Activated CD4-positive, alpha-beta T cell treated with anti-CD3 and anti-CD28 coated beads, Interleukin-2, amount 10 ng/mL, durations not matched to agents 7 days and 5 days (primary cell): ENCODE measurements at places on chromosomes 3 and 15.

DNA sequence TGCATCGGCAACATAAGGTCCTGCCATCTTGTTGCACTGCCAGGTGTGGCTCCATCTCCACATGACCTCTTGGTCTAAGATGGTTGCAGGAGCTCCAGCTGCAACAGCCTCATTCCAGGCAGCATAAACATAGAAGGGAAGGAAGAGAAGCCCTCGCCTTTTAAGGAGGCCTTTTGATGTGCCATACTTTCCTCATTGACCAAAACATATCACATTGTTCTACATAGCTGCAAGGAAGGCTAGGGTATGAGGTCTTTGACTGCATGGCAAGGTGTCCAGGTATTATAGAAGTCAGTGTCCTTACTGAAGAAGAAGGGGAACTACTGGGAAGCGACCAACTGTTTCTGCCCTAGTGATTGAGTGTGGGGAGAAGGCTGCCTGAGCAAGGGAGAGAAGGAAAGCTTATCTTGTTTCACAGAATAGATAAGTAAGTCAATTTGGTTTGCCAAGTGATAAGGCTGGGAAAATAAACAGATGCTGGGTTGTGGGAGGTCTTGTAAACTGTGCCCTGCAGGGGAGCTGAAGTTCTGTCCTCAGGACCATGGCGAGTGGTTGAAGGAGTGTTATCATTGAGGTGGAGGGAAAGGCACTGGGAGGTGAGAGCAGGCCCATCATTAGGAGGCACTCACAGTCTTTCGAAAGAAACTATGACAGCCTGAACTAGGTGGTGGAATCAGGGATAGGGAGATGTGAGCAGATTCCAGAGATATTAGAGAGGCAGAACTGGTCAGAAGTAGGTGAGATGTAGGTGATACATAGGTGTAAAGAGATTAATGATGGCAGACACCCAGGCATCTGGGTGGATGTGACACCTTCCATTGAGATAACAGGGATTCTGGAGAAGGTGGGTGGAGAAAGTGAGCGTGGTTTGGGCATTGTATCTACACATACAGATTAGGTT is 93.8 kb upstream of the IGF1R start:
- H3K36me3 ChIP-seq, result no peaks in the 10 kb centered on the region
- H3K4me3 ChIP-seq, result no peak overlapping the region
- H3K27me3 ChIP-seq, result peaks cover 9% of the 10 kb centered on the region
- H3K4me1 ChIP-seq, result no peaks in the 10 kb centered on the region
- H3K27ac ChIP-seq, result no peak overlapping the region

DNA sequence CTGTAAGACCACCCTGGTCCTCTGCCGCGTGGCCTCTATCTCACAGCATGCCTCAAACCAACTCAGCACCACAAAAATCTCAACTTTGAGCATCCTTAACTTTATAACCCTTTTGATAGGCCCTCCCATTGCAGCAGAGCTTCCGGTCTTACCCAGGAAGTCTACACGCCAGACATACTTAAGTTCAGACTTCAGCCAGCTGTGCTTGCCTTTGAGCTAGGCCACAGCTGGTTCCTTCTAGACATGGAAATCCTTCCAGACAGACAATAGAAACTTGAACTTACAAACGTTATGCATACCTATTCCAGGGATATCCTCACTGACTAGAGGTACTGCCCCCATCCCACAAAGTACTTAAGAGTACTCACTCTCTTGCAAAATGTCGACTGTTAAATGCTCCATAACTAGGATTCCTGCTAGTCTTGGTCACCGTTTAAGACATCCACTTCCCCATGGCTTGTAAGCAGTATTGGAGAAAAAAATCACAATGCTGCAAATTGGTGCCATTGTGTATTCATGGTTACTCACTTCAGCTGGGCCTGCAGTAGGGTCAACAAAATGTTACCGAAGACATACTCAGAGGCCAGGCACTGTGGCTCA is 183.5 kb downstream of the TBL1XR1 start:
- H3K36me3 ChIP-seq, result peaks cover 7% of the 10 kb centered on the region
- H3K27me3 ChIP-seq, result no peaks in the 10 kb centered on the region
- H3K4me3 ChIP-seq, result no peak overlapping the region

DNA sequence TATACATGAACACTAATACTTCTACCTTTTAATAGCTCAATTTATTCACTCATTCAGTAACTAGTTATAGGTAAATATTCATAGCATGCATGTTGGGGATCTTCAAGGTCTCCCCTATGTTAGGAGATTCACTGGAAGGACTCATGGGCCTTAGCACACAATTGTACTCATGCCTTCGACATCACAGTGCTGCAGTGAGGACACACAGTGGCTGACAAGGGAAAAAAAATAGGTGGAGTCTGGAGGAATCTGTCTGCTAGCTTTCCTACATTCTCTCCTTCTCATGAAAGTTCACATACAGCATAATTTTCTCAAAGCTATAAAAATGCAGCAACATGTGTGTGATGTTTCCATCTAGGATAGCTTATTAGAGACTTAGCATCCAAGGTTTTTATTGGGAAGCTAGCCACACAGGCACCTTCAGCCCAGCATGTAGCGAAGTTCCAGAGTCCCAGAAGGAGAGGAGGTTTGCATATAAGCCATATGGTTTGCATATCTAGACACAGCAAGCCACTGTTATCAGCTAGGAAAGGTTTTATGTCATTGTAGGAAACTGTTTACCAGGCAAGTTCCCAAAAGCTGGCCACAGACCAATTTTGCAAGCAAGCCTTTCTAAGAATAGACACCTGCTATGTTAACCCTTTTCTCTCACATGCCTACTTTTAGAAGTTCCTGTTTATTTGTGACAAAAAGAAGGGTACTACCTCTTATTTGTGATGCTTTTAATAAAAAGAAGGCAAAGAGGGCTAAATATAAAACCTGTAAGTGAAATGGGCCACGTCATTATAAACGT is 46.4 kb downstream of the MORC1 start:
- peaks cover 25% of the 10 kb centered on the region for H3K27me3 ChIP-seq
- DNase-seq, result no peak
- no peaks in the 10 kb centered on the region for H3K36me3 ChIP-seq
- no peak overlapping the region for H3K27ac ChIP-seq
- no peak overlapping the region for H3K4me3 ChIP-seq

DNA sequence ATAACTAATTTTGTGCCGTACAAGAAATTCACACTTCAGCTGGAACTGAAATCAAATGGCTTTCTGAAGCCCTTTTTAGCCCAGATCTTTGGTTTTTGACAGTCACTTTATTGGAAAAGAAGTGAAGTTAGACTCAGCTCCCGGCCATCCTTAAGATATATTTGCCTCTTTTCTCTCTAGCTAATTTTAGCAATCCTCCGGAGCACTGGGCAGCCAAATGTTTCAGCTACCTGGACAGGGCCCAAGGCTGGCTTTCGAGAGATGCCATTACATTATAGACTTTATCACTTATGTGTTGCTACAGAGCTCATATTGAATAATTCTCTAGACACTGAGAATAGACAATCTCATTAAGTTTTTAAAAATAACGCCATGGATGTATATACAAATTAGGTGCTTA is 28.5 kb upstream of the RPL39L start:
- H3K27ac ChIP-seq, result no peak overlapping the region
- no peak overlapping the region for H3K4me3 ChIP-seq
- DNase-seq, result no peak
- no peaks in the 10 kb centered on the region for H3K36me3 ChIP-seq
- H3K27me3 ChIP-seq, result peaks cover 2% of the 10 kb centered on the region
- peaks cover 15% of the 10 kb centered on the region for H3K4me1 ChIP-seq

DNA sequence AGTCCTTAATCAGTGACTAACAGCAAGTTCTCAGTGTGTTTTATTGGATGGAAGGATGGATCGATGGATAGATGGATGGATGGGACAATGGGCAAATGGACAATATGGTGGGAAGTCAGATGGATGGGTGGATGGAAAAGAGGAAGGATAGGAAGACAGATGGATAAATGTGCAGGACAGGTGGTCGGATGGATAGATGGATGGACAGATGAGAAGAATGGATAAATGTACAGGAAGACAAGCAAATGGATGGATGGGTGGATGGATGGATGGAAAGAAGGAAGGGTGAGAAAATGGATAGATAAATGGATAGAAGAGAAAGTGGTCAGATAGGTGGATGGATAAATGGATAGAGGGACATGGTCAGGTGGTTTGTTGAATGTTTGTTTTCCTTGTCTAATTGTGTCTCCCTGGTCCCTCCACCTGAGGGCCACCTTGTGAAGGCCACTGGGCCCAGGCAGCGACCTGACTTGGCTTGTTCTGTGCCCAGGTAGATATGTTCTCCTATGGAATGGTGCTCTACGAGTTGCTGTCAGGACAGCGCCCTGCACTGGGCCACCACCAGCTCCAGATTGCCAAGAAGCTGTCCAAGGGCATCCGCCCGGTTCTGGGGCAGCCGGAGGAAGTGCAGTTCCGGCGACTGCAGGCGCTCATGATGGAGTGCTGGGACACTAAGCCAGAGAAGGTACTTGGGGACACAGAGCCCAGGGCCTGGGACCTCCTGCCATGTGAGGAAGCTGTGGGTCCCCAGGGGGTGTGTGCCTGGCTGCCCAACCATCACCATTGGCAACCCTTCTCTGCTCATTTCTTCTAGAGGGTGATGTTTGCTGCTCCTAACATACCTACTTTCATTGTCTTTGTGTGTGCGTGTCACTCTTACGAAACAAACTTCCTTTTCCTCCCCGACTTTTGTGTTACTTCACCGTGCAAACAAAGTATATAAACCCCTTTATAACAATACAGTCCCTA is 137.5 kb downstream of the LRRK1 start:
- H3K36me3 ChIP-seq, result no peaks in the 10 kb centered on the region
- no peaks in the 10 kb centered on the region for H3K4me1 ChIP-seq
- no peak overlapping the region for H3K4me3 ChIP-seq
- DNase-seq, result peak; percentile 3
- H3K27ac ChIP-seq, result no peak overlapping the region

- H3K27ac ChIP-seq, result no peak overlapping the region
- no peak for DNase-seq
- H3K27me3 ChIP-seq, result no peaks in the 10 kb centered on the region
Measured at GRCh38 chr3:78025916-78026315, 986.0 kb downstream of the ROBO2 start.

DNA sequence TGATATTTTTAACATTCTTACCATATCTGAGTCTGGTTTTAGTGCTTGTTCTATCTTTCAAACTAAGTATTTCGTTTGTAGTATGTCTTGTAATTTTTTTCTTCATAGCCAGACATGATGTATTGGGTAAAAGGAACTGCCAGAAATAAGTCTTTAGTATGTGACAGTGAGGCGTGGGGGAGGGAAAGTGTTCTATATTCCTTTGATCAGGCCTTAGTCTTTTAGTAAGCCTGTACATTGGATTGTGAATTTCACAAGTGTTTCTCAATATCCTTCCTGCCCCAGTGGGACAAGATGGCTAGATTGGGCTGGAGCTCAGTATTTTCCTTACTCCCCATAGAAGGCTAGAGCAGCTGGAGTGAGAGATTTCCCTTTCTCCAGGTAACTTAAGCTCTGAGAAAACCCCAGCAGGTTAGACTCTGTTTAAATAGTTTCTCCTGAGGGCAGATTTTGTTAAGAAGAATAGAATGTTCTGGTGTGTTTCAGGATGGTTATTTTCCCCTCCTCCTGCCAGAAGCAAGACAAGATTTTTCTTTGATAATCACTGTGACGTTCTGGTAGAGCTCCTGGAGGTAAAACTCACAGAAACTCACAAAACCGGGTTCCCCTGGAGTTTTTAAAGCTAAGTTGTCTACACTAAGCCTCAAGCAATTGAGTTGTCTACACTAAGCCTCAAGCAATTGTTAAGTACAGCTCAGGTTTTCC is 140.7 kb upstream of the ARPP21 start:
- no peak overlapping the region for H3K4me3 ChIP-seq
- H3K36me3 ChIP-seq, result no peaks in the 10 kb centered on the region
- no peaks in the 10 kb centered on the region for H3K4me1 ChIP-seq
- H3K27ac ChIP-seq, result no peak overlapping the region
- no peak for DNase-seq
- no peaks in the 10 kb centered on the region for H3K27me3 ChIP-seq

- no peak overlapping the region for H3K27ac ChIP-seq
- H3K4me3 ChIP-seq, result no peak overlapping the region
- DNase-seq, result no peak
- H3K27me3 ChIP-seq, result peaks cover 19% of the 10 kb centered on the region
- no peaks in the 10 kb centered on the region for H3K36me3 ChIP-seq
- H3K4me1 ChIP-seq, result no peaks in the 10 kb centered on the region
Measured at GRCh38 chr3:40689837-40690236, 165.1 kb downstream of the ZNF621 start.

- H3K27me3 ChIP-seq, result no peaks in the 10 kb centered on the region
- H3K4me1 ChIP-seq, result no peaks in the 10 kb centered on the region
- no peak overlapping the region for H3K27ac ChIP-seq
- no peaks in the 10 kb centered on the region for H3K36me3 ChIP-seq
- no peak for DNase-seq
- H3K4me3 ChIP-seq, result no peak overlapping the region
Measured at GRCh38 chr3:182046166-182046764, 334.5 kb downstream of the SOX2 start.

DNA sequence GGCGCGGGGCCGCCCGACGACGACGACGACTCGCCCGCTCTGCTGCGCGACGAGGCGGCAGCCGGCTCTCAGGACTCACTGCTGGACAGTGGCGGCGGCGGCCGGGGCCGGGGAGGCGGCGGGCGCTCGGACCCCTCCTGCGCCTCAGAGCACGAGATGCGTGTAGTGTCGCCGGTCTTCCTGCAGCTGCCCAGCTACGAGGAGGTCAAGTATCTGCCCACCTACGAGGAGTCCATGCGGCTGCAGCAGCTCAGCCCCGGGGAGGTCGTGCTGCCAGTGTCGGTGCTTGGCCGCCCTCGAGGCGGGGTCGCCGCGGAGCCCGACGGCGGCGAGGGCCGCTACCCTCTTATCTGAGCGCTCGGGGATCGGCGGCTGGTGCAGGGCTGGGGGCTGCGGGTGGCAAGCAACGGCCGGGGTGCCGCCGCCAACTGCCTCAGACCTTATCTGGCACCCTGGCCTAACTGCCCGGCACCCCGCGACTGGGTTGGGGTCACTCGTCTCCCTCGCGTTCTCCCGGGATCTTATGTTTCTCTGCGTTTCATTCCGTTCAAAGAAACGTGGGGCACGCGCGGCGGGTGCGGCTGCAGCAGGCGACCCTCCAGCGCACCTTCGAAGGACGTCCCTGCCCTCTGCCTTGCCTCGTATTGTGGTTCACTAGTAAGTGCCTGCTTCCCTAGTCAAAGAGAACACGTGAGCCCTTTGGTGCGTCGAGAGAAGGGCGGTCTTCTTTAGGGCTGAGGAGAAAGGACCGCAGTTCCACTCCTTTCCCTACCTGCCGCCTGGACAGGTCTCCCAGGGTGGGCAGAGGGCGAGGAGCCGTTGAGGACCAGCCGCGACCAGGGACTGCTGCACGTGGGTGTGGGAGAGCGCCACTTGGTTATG is 1.0 kb downstream of the C3orf80 start:
- peaks cover 69% of the 10 kb centered on the region for H3K27me3 ChIP-seq
- H3K36me3 ChIP-seq, result peaks cover 2% of the 10 kb centered on the region
